Left ventricle myocardium inferior (tissue), 1 donor: ENCODE measurements at places on chromosomes 11 and 22.

DNA sequence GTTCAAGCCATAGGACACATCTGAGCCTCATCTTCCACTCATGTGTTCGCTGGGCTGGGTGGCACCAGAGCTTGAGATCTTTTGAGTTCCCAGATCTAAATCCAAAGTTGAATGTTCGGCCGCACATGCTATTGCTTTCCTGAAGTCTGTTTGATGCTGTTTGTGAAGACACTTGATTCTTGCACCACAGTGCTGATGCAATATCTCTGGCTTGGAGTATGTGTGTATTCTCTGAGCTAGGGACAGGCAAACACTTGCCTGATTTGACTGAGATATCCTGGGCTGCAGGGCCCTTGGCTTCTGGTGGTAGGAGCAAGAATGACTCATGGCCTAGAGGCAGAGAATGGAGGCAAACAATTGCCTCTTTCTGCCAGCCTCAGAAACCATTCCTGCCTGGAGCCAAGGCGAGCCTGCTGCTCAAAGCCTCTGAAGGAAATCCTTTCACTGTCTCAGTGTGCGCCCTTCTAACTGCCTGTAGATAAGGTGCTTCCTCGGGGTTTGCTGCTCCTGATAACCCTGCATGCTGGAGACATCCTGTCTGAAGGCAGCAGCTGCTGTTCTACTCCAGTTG lies 73.0 kb downstream of the CYB5R2 start:
- DNase-seq, result no peak

- DNase-seq, result no peak
Measured at GRCh38 chr22:46545086-46545792, 7.8 kb upstream of the CELSR1 start.

GRCh38 chr22:37211866-37212173 lies 457 bp downstream of the SSTR3 start:
- DNase-seq, result no peak

DNA sequence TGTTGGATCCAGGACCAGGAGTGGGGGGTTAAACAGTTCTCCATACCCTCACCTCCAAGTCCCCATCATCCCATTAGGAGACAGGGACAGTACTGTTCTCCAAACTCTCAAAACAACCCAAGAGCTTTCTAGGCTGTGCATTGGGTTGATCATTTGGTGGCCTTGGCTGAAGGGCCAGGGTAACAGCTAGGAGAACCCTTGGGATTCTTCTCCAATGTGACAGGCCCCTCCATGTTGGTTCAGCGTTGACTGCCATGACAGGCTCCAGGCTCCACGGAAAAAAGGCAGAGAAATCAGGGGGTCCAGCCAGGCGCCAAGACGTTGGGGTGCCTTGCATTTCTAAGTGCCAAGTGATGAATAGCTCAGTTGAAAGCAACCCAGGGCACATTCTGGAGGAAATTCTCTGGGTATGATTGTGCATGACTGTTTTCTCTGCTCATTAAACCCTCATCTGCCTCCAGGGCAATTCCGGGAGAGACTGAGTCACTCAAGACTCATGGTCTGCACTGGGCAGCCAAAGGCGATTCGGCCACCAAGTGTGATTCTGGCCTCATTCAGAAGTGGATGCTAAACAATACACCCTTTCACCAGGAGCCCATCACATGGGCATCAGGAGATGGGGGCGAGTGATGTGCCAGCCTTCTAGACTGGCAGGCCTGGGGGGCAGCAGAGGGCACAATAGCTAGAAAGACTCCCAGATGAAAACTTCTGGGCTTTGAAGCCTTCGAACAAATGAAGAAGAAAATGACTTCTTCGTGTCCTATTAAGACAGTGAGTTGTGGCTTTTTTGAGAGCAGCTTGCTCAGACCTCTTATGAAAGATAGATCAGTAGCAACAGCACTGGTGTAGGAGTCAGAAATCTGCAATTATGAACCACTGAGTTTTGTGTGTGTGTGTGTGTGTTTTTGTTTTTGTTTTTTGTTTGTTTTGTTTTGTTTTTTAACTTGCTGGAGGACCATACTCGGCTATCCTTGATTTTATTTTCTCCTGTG lies 27.7 kb downstream of the CD44 start:
- no peak for DNase-seq

- no peak for DNase-seq
Measured at GRCh38 chr11:94791216-94791889, 23.2 kb downstream of the AMOTL1 start.

GRCh38 chr11:73219396-73220285 lies 1.6 kb downstream of the P2RY2 start:
- no peak for DNase-seq

GRCh38 chr11:72083414-72083813 lies 2.8 kb downstream of the LRRC51 start:
- no peak for DNase-seq

DNA sequence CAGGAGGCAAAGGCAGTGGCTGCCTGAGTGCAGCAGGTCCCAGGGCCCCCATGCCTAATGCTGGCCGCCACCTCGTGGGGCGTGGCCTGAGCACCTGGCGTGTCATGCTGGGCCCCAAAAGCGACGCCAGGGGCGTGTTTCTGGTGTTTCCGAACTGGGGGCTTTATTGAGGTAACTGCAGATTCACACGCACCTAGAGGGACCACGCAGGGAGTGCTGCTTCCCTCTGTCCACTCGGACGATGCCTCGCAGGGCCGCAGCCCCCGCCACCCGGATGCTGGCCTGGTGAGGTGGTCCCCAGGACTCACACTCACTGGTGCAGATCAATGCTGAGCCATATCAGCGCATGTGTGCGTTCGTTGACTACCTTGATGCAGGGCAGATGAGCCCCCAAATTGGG lies 736.2 kb downstream of the BRD1 start:
- DNase-seq, result no peak

DNA sequence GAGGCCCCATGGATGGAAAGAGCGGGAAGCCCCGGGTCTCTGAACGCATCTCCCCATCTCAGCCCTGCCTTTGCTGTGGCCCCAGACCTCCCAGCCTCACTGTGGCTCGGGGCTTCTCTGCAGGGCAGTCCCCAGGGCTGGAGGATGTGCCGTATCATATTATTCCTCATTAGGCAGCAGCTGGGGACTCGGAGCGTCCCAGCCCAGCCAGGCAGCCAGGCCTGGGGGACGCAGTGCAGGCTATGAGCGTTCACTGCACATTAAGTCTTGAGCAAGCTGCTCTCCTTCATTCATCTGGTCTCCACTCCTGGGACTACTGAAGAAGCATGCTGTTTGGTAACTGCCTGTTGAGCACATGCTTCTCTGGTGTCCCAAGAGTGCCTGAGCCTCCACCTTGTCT lies 226.8 kb upstream of the TBCEL start:
- DNase-seq, result no peak

DNA sequence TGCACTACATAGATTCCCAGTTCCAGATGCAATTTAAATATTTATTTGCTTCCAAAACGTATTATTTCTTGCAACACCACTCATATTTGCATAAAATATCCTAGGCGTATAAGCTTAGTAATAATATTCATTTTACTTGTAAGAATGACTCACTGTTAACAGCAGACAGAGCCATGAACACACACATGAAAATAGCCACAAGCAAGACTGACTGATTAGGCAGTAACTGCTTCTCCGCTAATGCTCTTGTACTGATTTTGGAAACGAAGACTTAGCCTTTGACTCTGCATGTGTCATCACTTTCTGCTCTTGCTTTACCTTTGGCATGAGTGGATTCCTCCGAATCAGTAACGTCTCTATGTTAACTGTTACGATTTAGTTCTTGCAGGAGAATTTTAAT lies 6.0 kb downstream of the OR10Q1 start:
- no peak for DNase-seq

DNA sequence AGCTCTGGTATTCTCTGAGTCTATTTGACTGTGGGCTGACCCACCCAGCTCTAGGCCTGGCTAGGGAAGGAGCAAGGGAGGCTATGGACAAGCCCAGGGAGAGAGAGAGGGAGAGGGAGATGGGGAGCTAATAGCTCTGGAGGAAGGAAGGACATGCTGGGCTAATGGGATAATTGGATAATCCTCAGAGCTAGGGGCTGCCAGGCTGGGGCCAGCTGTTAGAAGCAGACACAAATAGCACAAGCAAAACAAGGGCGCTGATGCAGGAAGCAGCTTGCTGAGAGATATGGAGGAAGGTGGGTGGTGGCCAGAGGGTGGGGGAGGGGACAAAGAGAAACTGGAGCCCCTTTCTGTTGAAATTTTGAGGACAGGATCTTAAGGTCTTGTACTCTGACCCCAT lies 23.2 kb downstream of the ADORA2A start:
- peak; percentile 25 for DNase-seq

GRCh38 chr11:48005136-48005535 lies 24.8 kb downstream of the PTPRJ start:
- DNase-seq, result no peak

DNA sequence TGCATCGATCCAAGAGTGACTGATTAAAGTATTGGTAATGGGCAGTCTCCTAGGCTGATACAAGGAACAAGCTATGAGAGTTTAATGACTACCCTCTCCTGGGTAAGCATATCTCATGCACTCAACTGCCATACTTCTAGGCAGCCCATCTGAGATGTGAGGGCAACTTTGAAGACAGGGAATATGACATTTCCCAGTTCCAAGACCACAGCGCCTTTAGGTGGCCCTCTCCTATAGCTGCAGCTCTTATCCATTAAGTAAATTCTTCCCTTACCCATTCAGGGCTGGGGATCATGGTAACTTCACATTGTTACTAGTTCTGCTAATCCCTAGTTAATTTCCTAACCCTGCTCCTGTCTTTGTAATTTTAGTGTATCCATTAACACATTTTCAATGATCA lies 157.3 kb upstream of the CTSC start:
- DNase-seq, result no peak

- no peak for DNase-seq
Measured at GRCh38 chr11:102238391-102238821, 78.9 kb upstream of the BIRC3 start.

DNA sequence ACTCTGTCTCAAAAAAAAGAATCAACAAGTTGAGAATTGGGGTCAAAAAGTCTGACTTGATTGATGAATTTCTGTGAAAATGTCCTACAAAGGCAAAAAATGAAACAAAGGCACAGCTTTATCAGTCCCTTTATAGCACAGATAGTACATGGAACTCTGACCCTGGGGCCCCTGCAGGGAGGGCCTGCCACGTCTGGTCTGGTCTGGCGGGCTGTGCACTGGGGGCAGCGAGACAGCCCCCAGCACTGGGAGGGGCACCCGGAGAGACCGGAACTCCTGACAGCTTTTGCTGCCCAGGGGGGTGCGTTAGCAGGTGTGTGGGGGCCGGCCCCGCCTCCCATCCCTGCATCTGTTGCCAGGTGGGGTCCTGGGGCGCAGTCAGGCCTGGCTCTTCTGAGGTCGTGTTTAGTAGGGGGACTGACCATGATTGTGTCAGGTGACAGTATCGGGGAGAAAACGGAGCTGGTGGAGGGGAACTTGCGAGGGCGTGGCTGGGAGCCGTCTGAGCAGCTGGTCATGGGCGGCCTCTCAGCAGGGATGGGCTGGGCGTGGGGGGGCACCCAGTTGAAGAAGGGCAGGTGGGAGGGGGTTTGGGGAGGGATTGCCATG lies 51.7 kb downstream of the GRAMD4 start:
- no peak for DNase-seq

- DNase-seq, result no peak
Measured at GRCh38 chr22:47355776-47356510, 593.5 kb downstream of the TBC1D22A start.

GRCh38 chr22:20533879-20534265 lies 26.5 kb downstream of the MED15 start:
- no peak for DNase-seq

GRCh38 chr11:61777234-61778090 lies 14.9 kb downstream of the TMEM258 start:
- DNase-seq, result peak; percentile 64

DNA sequence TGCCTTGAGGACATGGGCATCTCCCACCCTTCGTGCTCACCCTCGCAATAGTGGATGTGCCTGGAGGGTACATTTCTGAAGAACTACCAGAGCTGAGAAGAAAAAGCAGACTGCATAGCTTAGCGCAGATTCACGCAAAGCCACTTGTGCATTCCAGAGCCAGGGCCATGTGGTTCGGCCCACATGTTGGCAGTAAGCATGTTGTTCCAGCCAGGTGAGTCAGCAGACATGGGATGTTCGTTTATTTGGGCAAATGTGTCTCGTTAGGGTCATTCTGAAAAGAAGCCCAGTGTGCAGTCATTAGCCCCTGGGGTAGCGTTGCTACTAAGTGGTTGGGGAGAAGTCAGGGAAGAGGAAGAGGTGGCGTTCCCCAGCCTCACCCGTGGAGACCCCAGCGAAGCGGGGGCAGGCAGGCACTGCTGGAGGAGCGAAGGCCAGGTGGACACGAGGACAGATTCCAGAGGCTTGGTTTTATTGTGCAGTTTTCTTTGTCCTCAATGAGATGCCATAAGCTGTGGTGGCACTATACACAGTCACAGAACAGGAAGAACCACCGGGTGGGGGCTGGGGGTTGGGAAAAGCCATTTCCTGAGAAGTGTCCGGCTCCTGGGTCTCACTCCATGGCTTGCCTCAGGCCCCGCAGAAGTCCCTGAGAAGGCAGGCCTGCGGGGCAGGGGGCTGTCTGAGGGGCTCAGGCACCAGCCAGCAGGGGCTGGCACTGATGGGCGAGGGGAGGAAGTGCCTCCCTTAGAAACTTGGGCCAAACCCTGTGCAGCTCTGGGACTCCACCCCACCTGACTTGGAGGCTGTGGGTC lies 5.0 kb downstream of the THY1 start:
- DNase-seq, result no peak

DNA sequence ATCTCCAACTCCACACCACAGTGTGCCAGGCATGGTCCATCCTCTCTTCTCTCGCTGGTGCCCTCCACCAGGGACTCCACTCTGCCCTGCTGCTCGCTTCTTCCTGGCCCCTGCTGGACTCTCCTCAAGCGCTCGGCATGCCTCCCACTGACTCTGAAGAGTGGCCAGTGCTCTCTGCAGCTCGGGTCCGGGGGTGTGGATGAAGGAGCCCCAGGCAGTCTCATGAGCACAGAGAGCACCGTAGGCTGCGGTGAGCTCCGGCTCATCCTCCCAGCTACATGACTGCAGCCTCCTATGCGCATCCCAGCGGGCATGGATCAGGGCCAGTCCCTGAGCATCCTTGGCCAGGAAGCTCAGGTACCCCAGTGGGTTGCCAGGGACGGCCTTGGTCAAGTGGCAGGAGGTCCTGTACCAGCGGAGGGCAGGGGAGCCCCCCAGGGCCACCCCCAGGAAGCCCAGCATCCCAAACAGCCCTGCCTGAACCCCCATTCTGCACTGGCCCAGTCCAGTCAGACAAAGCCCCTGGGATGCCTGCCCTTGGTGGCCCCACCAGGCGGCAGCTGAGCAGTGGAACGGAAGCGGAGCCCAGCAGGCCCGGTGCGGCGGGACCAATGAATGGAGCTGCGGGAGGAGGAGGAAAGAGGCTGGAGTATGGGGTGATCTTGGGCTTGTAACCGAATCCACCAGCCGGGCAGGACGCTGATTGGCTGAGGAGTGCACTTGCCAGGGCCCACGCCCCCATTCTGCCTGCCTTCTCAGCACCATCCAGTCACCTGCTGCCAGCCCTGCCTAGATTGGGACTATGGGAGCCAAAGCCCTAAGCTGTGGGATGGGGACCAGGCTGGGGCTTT lies at the start of gene PLA2G3:
Gene PLA2G3 (minus strand): TSS at position 643 of the 851 bp plus-strand sequence. CDS start 154 bp downstream, at position 489.
- no peak for DNase-seq
